Substantia nigra (tissue), 51 donors: ENCODE measurements at places on chromosomes 4 and X.

DNA sequence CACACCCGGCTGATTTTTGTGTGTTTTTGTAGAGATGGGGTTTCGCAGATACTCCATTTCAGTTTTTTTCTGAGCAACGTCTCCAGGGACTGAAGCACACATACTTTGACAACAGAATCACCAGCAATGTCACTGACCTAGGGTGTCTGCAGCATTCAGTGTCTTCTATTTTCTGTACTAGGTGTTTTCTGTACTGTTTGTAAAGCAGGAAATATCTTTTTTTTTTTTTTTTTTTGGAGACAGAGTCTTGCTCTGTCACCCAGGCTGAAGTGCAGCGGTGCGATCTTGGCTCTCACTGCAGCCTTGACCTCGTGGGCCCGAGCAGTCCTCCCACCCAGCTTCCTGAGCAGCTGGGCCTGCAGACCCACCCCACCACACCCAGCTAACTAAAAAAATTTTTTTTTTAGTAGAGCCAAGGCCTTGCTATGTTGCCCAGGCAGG, 8.9 kb downstream of the ADD1 start:
- no peak for DNase-seq

DNA sequence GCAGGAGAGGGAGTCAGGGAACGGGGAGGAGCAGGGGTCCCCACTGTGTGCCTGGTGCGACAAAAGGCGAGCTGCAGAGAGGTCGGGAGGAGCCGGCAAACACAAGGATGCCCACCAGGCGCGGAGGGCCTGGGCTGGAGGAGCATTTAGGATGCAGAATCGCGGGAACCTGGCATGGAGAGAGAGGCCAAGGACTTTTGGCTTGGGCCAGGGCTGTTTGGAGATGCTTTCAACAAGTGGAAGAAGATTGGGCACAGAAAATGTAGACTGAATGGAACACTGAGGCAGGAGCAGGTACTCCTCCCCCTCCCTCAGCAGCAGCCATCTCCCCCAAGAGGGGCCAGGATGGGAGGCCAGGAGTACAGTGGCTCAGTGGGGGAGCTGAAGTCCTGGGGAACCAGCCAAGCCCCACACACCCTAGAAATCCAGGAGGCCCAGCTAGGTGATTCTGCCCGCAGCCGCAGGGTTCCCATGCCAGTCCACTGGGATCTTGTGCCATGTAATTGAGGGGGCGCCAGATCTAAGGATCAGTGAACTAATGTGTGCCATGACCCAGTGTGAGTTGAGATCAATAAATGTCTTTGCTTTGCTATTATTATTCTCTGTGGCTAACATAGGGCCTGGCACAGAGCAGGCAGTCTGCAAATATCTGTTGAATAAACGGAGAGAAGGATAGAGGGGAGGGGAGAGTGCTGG, 1.1 kb upstream of the ABLIM2 start:
- no peak for DNase-seq

DNA sequence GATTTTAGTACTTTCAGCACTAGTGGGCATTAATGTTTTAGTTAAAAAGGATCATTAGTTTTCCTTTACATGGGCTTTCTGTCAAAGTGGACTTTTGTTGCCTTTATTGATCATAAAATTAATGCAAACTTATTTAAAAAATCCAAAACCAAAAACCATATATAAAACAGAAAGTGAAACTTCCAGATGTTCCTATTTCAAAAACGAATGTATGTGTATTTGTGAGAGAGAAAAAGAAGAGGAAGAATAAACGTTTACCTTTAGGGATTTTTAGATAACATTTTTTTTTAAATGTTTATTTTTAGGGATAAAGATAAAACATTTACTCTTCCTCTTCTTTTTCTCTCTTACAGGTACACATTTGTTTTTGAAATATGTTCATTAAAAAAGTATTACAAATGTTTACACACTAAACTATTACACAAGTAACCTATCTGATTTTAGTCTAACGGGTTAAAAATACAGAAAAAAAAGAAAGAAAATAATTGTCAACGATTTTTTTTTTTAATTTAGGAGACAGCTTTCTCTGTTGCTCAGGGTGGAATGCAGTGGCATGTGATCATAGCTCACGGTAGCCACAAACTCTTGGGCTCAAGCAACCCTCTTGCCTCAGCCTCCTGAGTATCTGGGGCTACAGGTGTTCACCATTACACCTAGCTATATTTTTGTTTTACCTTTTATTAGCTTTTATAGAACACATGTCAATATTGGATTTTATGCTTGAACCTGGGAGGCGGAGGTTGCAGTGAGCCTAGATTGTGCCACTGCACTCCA, 16.8 kb upstream of the COX18 start:
- DNase-seq: no peak

DNA sequence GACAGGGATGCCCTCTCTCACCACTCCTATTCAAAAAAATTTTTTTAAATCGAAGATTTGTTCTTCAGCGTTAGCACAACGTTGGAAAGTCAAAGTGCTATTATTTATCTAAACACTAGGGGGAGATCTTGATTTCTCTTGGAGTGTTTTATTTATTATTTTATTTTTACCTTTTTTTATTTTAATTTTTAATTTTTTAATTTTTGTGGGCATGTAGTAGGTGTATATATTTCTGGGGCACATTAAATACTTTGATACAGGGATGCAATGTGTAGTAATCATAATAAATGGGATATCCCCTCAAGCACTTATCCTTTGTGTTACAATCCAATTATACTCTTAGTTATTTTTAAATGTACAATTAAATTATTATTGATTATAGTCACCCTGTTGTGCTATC, 37.4 kb upstream of the SLC10A4 start:
- no peak for DNase-seq

GRCh38 chrX:123975180-123975579, 13.7 kb downstream of the STAG2 start:
- DNase-seq: no peak

DNA sequence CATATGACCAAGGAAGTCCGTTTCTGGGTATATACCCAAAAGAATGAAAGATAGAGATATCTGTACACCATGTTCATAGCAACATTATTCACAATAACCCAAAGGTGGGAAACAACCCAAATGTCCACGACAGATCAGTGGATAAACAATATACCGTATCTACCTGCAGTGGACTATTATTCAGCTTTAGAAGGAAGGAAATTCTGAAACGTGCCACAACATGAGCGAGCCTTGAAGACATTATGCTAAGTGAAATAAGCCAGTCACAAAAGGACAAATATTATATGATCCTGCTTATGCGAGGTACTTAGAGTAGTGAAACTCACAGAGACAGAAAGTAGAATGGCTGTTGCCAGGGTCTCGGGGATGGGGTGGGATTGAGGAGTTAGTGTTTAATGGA, 75.0 kb downstream of the ANAPC4 start:
- no peak for DNase-seq

GRCh38 chr4:132991111-132991510, 158.0 kb upstream of the PCDH10 start:
- DNase-seq: no peak

DNA sequence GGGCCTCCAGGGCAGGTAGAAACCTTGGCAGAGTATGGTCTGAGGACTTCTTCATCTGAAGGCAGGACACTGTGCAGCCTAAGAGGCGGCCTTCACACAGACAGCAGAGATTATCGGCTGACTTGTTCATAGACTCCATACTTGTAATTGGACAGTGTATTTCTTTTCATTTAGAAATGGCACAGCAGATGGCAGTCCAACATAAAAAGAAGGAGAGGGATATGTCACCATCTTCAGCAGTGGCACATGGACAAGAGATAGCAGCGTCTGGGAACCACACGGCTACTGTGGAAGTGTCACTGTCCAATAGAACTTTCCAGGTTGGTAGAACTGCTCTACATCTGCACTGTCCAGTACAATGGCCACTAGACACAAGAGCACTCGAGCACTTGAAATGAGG, 21.7 kb upstream of the GEMIN8 start:
- DNase-seq: no peak

- no peak for DNase-seq
Measured at GRCh38 chr4:5996641-5997040, 21.6 kb downstream of the C4orf50 start.

DNA sequence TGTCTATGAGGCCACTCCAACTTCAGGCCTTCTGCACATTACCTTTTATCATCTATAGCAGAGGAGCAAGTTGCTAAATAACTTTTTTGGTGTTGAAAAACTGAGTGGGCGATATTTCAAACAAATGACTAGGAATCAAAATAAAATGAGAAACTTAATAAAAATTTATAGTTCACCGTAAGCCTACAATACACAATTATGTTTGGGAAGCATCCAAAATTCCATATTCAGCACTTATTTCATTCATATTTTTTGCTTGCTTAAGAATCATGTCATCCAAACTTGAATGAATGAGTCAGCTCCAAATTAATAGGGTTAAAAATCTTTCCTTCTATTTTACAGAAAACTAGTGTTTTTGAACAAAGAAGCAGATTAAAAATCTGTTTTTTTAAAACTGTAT, 119.1 kb downstream of the SH3RF1 start:
- DNase-seq: no peak

DNA sequence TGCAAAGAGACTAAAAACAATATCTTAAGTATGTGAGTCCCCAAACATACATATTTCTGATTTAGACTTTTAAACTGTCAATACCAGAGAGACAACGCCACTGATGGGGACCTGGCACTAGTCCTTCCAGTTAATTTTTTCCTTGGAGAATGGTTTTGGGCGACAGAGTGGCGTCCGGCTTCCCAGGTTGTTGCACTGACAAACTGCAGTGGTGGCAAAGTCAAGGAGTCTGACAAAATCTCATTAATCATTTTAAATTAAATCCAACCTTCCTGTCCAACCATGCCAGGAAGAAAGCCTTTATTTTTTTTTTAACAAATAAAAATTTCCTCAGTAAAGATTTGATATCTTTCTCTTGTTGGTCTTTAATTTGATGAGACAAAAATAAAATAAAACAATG, 52.8 kb downstream of the FBXO8 start:
- DNase-seq: no peak

DNA sequence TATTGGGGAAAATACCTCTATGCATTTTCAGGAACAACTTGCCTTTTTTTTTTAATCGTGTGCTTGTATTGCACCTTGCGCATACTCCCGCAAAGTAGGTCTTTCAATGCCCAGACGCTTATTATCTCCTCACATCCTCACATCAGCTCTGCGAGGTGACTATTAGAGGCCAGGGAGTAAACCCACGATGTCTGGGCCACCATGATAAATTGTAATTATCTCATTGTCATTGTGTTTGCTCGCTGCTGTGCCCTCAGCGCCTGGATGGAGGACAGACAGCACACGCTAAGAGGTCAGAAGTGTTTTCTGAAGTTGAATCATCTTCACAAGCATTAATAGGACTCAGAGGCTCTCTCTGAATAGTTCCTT, 1.0 kb upstream of the RELL1 start:
- DNase-seq: no peak

DNA sequence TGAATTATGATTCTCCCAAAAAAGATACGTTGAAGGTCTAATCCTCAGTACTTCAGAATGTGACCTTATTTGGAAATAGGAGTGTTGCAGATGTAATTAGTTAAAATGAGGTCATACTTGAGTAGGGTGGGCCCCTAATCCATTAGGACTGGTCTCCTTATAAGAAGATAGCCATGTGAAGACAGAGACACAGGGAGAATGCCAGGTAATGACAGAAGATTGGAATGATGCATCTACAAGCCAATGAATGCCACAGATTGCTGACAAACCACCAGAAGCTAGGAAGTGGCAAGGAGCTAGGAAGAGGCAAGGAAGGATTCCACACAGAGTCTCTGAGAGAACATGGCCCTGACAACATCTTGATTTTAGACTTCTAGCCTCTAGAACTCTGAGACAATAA, 7.4 kb upstream of the RPS6KA3 start:
- DNase-seq: no peak

DNA sequence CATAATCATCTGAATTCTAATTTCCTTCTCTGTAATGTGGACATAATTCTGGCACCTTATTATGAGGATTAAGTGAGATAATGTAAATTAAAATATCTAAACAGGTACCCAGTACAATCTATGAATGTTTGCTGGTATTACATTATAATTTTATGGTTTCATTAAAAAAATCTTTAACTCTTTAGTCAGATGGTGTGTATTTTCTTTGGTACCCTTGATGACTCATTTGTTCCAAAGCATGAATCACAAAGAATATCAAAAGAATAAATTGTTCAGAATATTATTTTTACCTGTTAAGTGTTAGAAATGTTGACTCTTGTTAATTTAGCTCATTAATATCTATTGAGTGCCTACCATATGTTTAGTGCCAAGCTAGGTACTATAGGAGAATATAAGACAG, 74.3 kb downstream of the SNX25 start:
- DNase-seq: no peak

- DNase-seq: no peak
Measured at GRCh38 chrX:19772096-19772821, 115.1 kb downstream of the SH3KBP1 start.

GRCh38 chr4:153419673-153420278, 46.4 kb upstream of the TMEM131L start:
- DNase-seq: no peak

DNA sequence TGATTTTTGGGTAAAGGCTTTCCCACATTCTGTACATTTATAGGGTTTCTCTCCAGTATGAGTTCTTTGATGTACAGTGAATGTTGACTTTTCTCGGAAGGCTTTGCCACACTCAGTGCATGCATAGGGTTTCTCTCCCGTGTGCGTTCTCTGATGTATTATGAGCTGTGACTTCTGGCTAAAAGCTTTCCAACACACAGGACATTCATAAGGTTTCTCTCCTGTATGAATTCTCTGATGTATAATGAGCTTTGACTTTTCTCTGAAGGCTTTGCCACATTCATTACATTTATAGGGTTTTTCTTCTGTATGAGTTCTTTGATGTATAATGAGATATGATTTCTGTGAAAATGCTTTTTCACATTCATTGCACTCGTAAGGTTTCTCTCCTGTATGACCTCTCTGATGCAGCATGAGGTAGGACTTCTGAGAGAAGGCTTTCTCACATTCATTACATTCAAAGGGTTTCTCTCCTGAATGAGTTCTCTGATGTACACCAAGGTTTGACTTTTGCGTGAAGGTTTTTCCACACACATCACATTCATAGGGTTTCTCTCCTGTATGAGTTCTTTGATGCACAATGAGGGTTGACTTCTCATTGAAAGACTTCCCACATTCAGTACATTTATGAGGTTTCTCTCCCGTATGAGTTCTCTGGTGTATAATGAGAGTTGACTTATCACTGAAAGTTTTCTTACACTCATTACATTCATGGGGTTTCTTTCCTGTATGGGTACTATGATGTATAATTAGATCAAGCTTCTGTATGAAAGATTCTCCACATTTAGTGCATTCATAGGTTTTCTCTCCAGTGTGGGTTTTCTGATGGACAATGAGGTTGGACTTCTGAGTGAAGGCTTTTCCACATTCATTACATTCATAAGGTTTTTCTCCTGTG, 27.3 kb downstream of the ZNF182 start:
- no peak for DNase-seq

DNA sequence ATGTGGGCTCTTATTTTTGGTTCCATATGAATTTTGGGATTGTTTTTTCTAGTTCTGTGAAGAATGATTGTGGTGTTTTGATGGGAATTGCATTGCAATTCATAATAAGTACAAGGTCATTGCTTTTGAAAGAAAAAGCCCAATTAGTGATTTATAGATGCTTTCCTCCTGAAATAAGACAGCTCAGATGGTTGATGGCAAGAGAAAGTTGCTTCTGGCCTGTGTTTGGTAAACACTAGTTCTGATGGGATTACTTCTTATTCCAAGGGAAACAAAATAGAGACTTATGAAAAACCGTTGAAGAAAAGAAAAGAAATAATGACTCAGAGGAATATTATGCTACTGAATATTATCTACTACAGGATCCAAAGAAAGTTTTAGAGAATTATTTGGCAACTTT, 144.9 kb downstream of the SPANXA1 start:
- no peak for DNase-seq
